ENCODE measurements at places on chromosomes 5 and 9.

DNA sequence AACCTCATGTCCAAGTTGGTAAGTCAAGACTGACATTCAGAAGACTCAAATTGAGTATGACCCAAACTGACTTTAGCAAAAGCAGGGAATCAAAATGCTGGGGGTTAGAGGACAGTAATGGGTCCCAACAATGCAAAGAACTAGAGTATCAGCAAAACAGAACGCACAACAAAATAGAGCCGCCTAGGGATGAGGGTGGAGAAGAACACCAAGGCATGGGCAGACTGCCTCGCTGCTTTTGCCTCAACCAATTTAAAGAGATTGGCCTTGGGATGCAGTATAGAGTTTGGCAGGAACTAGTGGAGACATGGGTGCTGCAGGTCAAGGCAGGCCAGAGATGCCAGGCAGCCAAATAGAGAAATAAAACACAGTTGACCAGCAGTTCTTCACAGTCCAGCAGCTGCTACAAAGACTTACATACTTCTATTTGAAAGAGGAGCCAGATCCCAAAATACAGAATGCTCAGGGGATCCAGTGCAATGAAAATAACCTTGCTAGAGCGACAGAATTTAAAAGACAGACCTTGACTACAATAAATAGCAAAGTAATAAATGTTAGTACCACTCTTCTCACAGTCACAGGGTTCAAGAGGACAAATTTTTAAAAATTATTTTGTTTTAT, 83.9 kb upstream of the NIPBL start:
- DNase-seq: no peak

GRCh38 chr9:133705576-133705975, 32.6 kb downstream of the SARDH start:
- no peak for DNase-seq

- peak; percentile 63 for DNase-seq
Measured at GRCh38 chr5:89816038-89816437, 593.5 kb downstream of the CETN3 start.

DNA sequence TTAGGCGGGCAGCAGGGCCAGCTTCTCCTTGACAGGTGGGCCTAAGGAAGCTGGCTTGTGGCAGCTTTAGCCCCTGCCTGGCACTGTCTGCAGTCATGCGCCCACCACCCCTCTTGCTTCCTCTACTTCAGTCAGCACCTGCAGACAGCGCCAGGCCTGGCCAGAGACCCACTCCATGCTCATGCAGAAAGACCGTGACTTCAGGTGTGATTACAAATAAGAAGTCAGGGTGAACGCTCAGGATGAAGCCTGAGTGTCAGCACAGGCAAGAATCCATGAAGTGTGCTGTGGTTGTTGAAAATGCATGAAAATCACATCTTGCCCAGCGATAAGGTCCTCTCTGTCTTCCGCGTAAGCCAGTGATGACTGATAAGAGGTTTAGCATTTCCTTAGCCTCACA, 3.4 kb downstream of the CSF2 start:
- no peak for DNase-seq

DNA sequence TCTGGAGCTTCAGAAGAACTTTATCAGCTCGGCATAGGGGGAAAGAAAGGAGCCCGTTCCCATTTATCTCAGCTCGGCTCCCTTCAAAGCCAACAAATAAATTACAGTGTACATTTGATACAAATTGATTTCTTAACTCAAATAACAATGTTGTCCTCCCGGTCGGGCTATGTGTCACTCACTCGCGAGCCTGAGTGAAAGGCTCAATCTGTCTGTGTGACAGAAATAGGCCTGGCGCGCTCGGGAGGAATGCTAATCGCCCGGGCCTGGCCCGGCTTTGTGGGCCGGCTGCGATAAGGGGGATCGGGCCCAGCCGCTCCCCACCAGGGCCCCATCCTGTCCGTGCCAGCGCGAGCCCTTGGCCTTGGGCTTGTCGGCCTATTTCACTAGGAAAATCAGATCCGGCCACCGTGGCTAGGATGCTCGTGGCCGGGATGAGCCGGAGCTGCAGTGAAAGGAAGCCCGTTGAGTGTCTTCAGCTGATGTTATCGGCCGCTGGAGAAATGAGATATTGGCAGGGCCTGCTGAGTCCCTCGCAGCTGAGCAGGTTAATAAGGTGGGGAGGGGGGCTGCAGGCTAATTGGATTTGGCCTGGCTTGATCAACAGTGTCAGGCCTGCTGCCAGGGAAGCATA, 258.7 kb downstream of the IRX1 start:
- no peak for DNase-seq

DNA sequence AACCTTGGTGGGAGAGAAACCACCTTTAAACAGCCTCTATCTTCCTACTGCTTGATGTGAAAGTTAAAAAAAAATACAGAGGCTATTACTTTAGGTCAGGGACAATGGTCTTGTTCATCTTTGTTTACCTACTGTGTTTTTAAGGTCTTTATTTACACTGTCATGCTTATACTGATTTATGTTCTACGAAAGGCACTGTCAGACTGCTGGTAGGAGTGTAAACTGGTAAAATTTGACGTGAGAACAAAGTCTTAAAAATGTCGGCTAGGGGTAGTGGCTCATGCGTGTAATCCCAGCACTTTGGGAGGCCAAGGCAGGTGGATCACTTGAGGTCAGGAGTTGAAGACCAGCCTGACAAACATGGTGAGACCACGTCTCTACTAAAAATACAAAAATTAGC, 42.1 kb upstream of the ELOVL7 start:
- no peak for DNase-seq

DNA sequence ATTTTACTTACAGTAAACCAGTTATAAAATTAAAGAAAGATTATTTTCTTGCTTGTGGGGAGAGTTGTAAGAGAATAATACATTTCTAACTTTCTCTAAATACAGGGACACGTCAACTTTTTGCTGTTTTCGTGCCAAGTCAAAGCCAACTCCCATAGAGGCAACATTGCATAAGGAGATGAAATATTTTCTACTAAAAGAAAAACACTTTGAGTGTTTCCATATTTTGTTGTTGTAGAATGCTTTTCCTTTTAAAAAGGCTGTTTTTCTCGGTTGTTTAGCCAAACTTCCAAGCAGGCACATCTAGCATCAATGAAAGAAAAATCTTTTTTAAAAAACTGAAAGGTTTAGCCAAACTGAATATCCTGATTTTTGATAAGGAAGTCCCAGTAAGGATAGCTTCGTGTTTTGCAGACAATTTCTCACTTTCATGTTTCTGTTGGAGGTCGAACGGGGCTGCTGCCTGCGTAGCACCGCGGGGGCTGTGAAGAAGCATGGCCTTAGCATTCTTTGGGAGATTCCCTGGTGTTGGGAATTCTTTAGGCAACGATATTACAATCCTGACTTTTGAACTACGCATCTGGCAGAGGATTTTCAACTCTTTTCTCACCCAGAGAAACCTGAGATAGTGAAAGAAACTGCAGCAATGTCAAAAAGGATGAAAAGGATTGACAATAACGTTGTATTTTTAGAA, 108.1 kb upstream of the FBXL7 start:
- peak; percentile 9 for DNase-seq

DNA sequence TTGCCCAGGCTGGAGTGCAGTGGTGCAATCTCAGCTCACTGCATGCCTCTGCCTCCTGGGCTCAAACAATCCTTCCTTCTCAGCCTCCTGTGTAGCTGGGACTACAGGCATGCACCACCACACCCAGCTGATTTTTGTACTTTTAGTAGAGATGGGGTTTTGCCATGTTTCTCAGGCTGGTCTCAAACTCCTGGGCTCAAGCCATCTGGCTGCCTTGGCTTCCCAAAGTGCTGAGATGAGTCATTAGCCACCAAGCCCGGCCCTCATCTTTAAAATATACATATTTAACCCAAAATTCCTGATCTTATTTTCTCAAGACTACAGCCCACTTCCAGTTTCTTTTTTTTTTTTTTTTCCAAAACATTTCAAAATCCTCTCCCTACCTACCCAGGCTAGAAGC, 31.7 kb upstream of the MINAR2 start:
- peak; percentile 19 for DNase-seq

- DNase-seq: no peak
Measured at GRCh38 chr5:171721464-171721863, 64.2 kb upstream of the SMIM23 start.

DNA sequence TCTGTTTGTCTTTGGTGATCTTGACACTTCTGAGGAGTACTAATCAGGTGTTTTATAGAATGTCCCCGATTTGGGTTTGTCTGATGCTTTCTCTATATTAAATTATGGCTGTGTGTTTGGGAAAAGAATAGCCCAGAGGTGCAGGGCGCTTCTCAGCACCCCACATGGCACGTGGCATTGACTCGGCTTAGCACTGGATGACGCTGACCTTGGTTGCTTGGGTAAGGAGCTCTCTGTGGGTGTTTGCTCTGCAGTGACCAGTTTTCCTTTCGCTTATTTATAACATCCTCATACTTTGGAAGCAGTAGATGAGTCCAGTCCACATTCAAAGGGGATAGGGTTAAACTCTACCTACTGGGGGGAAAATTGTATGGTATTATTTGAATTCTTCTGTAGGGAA, 12.5 kb upstream of the FAM120AOS start:
- DNase-seq: no peak

DNA sequence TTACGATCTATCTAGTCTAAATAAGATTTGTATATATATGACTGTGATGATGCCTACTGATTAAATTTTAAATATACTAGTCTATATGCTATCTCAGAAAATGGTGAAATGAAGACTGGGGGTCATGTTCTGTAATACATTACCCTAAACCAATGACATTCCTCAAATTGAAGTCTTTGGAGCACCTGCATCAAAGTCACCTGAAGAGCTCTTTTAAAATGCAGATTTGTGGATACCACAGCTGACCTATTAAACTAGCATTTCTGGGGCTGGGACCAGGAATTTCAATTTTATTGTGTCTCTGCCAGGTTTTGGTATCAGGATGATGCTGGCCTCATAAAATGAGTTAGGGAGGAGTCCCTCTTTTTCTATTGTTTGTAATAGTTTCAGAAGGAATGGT, 631.9 kb upstream of the DMAC1 start:
- DNase-seq: no peak

DNA sequence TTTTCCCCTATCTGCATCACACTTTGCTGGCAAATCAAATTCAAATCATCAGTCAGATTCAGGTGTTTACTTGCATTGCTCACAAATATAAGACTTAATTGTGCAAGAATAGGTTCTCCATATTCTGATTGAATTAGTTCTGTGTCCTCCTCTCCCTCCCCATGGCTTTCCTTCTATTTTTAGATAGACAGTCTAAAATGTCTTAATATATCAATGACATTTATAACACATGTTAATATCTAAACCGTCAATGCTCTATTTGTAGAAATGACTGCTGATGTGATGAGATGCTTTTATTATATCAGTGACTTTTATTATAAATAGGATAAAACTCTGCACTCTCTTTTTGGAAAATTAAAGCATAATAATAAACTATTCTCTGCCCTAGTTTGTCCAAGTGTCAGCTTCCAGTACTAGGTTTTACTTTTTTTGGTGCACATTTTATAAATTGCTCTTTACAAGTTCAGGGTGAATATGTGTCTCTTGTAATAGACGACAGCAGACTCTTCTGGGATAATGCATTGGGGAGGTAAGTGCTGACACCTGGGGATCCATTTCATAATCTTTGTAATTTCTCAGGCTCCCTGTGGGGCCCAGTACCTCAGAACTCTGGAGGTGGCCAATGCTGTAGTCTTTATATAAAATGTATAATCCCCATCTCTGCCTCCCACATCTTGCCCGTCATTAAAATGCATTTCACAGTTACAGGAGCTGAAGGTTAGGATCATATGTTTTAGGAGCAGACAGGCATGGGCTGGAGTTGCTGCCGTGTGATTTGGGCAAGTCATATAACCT, 321.5 kb downstream of the BRINP1 start:
- no peak for DNase-seq

GRCh38 chr5:33936381-33937016, at the start of gene RXFP3:
Gene RXFP3 (plus strand): TSS chr5:33936386. CDS start chr5:33936741, 355 bp downstream.
- DNase-seq: peak; percentile 31

DNA sequence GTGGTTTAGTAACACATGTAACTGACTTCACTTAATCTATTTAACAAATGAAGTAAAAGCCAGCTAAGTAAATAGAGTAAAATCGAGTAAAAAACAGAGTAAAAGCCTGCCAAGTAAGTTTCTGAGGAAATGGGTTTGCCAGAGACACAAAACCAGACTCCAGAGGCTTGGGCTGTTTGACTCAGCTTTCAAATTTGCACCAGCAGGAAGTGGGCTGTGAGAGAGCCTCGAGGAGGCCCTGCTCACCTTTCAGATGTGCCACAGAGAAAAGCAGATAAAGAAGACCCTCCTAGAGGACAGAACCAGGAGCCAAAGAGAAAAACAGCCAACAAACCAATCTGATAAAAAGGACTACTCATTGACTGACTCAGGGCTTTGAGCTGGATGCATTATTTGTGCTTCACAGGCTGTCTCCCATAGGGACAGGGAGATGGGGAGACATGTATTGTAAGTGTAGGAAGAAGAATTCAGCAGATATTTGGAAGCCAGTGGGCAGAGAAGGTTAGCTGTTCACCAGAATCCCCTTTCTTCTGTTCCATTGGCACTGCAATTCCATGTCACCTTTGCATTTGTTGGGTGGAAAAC, 14.4 kb upstream of the AMACR start:
- peak; percentile 54 for DNase-seq

GRCh38 chr9:2570615-2571479, 50.7 kb upstream of the VLDLR start:
- DNase-seq: peak; percentile 78

DNA sequence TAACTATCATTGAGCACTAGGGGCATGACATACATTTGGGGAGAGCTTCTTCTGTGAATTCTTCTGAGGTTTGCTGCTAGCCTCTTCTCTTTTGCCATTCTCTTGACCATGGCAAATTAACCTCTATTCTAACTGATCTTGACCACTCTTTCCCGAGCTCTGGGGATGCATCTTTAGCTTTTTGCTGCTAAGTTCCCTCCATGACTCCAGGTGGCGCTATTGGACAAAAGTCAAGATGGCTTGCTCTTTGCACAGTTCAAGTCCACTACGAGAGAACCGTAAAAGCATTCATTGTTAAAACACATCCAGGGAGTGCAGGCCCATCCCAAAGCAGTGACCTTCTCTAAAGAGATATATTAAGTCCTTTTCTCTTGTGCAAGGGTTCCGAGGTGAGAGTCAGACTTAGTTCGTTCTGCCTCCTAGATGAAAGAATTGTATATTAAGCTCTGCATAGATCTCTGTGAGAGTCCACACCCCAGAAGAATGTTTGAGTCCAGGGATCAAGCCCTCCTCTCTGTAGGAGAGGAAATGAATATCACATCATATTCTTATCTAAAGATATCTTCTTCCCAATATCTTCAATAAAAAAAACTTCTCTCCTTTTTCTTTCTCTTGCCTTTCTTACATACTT, 1152.9 kb upstream of the CDH6 start:
- DNase-seq: peak; percentile 58

- DNase-seq: no peak
Measured at GRCh38 chr5:15734058-15734457, 234.1 kb downstream of the FBXL7 start.

GRCh38 chr5:155127552-155127951, 114.0 kb downstream of the KIF4B start:
- no peak for DNase-seq

DNA sequence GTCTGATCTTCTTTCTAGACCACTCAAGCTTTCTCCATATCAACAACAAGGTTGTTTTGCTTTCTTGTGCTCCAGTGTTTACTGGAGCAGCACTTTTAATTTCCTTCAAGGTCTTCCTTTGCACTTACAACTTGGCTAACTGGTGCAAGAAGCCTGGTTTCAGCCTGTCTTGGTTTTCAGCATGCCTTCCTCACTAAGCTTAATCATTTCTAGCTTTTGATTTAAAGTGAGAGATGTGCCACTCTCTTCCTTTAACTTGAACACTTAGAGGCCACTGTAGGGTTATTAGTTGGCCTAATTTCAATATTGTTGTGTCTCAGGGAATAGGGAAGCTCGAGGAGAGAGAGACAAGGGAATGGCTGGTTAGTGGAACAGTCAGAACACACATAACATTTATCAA, 13.4 kb downstream of the AK3 start:
- DNase-seq: no peak

- DNase-seq: peak; percentile 46
Measured at GRCh38 chr5:79236362-79236969, 535 bp downstream of the JMY start.
